Activated CD8-positive, alpha-beta T cell treated with anti-CD3 and anti-CD28 coated beads for 36 hours (primary cell): ENCODE measurements at places on chromosomes 5 and 9. TPM values are rescaled to one million over a fixed set of nuclear protein-coding genes. Genes with fewer than 3 reads are reported as not detected.

TLX3 gene
- not detected for total RNA-seq

ANKDD1B gene
- not detected for total RNA-seq

GDA gene
- not detected for total RNA-seq

RALGPS1 gene
- total RNA-seq = 1.9 TPM

ELL2 gene
- total RNA-seq = 39.7 TPM

NTNG2 gene
- total RNA-seq = 2.2 TPM

SOHLH1 gene
- total RNA-seq = not detected

CCL27 gene
- total RNA-seq = not detected

NDST1 gene
- total RNA-seq = 3.3 TPM

SPINK13 gene
- total RNA-seq = not detected

DNA sequence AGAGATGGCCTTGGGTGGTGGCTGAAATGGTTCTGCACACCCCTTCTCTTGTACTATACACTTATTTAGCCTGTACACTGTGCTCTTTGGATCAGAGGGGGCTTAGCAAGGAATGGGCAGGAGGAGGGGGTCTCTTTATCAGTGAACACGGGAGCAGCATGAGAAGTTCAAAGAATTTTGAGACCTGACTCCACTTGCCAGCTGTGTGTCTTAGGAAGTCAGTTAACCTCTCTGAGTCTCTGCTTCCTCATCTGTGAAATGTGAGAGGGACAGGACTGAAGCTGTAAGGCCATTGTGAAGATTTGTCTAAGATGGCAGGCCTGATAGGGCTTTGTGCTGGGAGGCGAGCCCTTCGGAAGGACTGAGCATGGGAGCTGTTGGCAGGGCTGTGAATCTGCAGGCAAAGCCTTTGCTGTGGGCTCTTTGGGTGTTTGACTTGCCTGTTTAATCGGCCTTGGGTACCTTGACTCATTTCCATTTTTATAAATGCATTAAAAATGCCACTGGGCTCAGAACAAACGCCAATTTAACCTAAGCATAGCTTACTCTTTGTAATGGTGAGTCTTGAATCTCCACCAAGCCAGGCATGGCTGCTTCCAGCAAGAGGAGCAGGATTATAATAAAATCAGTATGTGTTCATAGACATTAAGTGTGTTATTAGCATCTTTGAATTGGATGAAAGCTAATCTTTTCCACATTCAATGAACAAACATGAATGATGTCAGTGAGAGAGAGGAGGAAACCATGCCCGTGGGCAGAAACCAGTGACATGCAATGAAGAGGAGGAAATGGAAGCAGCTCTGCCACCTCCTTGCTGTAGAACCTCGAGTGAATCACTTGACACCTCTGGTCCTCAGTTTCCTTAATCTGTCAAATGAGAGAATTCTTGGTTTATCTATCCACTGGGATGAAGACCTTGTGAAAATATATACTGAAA, 89.4 kb downstream of the MACROH2A1 start:
- H3K36me3 ChIP-seq = no peaks in the 10 kb centered on the region
- peak; percentile 57 for DNase-seq
- peak overlapping the region; percentile 22 for H3K27ac ChIP-seq
- H3K27me3 ChIP-seq = peaks cover 2% of the 10 kb centered on the region
- H3K4me3 ChIP-seq = no peak overlapping the region

GRCh38 chr9:111483858-111484571, at the start of gene ECPAS:
ECPAS (minus strand) TSS chr9:111484383; CDS start chr9:111472918, 11,465 bp downstream.
- peaks cover 15% of the 10 kb centered on the region for H3K36me3 ChIP-seq
- peak; percentile 79 for DNase-seq
- peaks cover 28% of the 10 kb centered on the region for H3K4me1 ChIP-seq
- H3K27me3 ChIP-seq = no peaks in the 10 kb centered on the region
- peak within 1 kb of the TSS; percentile 70 for H3K4me3 ChIP-seq
- H3K27ac ChIP-seq = peak within 1 kb of the TSS; percentile 71

GRCh38 chr9:116945817-116946216, 258.7 kb downstream of the TRIM32 start:
- H3K27me3 ChIP-seq = peaks cover 4% of the 10 kb centered on the region
- H3K4me1 ChIP-seq = no peaks in the 10 kb centered on the region
- H3K27ac ChIP-seq = no peak overlapping the region
- no peak for DNase-seq

- no peaks in the 10 kb centered on the region for H3K36me3 ChIP-seq
- H3K27me3 ChIP-seq = peaks cover 20% of the 10 kb centered on the region
- H3K27ac ChIP-seq = no peak overlapping the region
- H3K4me1 ChIP-seq = peaks cover 6% of the 10 kb centered on the region
- DNase-seq = no peak
Observed at GRCh38 chr9:126084696-126085095, 241.9 kb upstream of the MVB12B start.

- H3K4me1 ChIP-seq = peaks cover 44% of the 10 kb centered on the region
- peaks cover 14% of the 10 kb centered on the region for H3K27me3 ChIP-seq
- no peak for DNase-seq
- H3K4me3 ChIP-seq = no peak overlapping the region
- H3K27ac ChIP-seq = peak overlapping the region; percentile 94
Observed at GRCh38 chr5:132020568-132021339, 9.3 kb upstream of the ACSL6 start.

DNA sequence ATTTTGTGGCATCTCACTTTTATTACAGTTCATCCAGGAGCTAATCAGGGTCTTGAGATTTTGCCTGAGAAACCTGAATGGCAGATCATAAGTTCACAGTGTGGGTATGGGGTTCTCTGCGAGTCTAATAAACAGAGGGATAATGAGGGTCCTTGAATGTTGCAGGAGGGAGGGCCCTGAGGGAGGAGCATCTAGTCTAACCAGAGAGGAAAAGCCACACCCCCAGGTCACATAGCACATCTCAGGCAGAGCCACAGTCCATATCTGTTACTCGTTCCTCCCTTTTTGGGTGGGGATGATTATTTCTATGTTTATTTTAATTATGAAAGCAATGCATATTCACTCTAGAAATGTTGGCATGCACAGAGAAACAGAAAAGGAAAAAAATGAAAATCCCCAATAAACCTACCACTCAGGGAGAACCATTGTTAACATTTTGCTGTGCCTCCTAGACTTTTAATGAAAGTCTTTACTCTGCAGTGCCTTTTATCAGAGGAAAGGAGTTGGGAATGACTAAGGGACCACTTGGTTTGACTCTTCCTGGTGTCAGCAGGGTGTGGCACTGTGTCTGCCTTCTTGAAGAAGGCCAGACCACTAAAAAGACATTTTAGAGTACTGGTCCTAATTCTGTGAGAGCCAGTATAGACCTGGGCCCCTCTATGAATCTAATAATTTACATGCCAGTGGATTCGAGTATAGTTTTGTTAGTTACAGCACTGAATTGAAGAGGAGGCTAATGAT, 2.8 kb downstream of the GALNT12 start:
- no peak overlapping the region for H3K27ac ChIP-seq
- no peak for DNase-seq
- H3K36me3 ChIP-seq = peaks cover 8% of the 10 kb centered on the region
- H3K27me3 ChIP-seq = no peaks in the 10 kb centered on the region

DNA sequence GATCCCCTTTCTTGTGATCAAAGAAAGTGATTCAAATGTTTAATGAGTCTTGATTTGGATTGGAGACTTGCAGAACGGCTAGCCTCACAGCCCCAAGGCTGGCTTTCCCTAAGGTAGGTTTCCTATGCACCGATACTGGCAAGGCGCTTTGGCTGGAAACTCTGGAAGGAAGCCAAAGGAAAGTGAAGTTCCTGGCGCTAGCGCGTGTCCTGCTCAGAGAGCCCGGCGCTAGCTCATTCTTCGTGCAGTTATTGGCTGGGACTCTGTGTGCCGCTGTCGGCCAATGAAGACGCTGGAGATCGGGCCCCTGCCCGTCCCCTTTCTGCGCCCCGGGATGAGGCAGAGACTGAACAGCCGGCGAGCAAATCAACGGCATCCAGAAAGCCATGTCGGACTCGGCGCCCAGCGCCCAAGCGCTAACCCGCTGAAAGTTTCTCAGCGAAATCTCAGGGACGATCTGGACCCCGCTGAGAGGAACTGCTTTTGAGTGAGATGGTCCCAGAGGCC, at the start of gene PCDHGC3:
Gene PCDHGC3, plus strand, starts transcription at position 342 of the 507 bp plus-strand sequence. Its CDS starts 151 bp downstream, at position 493.
- peaks cover 25% of the 10 kb centered on the region for H3K4me1 ChIP-seq
- peak; percentile 69 for DNase-seq
- peaks cover 52% of the 10 kb centered on the region for H3K27me3 ChIP-seq

- peaks cover 15% of the 10 kb centered on the region for H3K4me1 ChIP-seq
- no peak overlapping the region for H3K4me3 ChIP-seq
- no peak overlapping the region for H3K27ac ChIP-seq
- peaks cover 39% of the 10 kb centered on the region for H3K36me3 ChIP-seq
Observed at GRCh38 chr5:81068635-81069034, 108.5 kb downstream of the RASGRF2 start.

- H3K4me1 ChIP-seq = no peaks in the 10 kb centered on the region
- no peak overlapping the region for H3K4me3 ChIP-seq
- H3K27ac ChIP-seq = no peak overlapping the region
- H3K27me3 ChIP-seq = peaks cover 11% of the 10 kb centered on the region
- H3K36me3 ChIP-seq = no peaks in the 10 kb centered on the region
- DNase-seq = no peak
Observed at GRCh38 chr5:32190095-32190494, 16.0 kb upstream of the GOLPH3 start.

DNA sequence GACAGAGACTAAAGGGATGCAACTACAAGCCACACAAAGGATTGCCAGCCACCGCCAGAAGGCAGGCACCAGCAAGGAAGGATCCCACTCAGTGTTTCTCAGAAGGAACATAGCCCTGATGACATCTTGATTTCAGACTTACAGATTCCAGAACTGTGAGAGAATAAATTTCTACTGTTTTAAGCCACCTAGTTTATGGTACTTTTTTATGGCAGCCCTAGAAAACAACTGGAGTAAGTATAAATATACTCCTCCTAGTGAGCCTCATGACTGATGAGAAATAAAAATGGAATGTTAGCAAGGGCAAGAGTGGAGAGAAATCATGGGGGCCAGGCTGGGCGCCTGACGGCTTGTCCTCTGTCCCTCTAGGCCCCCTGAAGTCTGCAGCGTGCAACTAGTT, 307.3 kb downstream of the PIK3R1 start:
- H3K4me1 ChIP-seq = no peaks in the 10 kb centered on the region
- no peak for DNase-seq

DNA sequence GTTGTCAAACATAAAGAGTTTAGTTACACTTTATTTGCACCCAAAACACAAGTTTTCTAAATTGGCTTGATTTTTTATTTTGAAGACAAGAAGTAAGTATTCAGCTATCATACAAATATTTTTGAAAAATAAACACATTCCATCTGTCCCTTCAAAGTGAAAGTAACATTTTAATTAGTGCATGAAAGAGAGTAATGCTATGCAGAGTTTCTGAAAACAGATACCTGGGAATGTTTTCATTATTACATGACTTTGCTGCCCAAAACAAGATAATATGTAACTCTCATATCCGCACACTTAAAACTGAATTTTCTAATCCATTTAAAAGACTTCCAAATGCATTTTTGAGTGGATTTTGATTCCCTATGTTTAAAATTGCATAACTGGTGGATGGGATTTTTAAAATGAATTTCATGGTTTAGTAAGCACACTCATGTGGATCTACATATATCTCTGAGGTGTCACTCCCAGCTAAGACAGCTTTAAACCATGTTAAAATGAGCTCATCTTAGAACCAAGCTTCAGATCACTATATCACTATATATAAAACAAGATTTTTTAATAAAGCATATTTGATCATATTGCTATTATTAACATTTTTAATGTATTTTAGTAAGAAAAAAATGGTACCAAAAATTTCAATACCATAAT, 127.5 kb downstream of the ATPSCKMT start:
- H3K4me1 ChIP-seq = no peaks in the 10 kb centered on the region
- no peaks in the 10 kb centered on the region for H3K36me3 ChIP-seq
- no peak overlapping the region for H3K4me3 ChIP-seq
- no peak for DNase-seq
- H3K27me3 ChIP-seq = peaks cover 1% of the 10 kb centered on the region

- H3K36me3 ChIP-seq = no peaks in the 10 kb centered on the region
- H3K4me3 ChIP-seq = no peak overlapping the region
- H3K27me3 ChIP-seq = no peaks in the 10 kb centered on the region
- DNase-seq = no peak
- no peak overlapping the region for H3K27ac ChIP-seq
- H3K4me1 ChIP-seq = no peaks in the 10 kb centered on the region
Observed at GRCh38 chr5:128304791-128305190, 221.2 kb downstream of the SLC12A2 start.

GRCh38 chr5:14331386-14331781, 188.2 kb downstream of the TRIO start:
- no peaks in the 10 kb centered on the region for H3K36me3 ChIP-seq
- H3K27ac ChIP-seq = no peak overlapping the region
- peaks cover 15% of the 10 kb centered on the region for H3K4me1 ChIP-seq
- H3K27me3 ChIP-seq = no peaks in the 10 kb centered on the region
- DNase-seq = peak; percentile 37

DNA sequence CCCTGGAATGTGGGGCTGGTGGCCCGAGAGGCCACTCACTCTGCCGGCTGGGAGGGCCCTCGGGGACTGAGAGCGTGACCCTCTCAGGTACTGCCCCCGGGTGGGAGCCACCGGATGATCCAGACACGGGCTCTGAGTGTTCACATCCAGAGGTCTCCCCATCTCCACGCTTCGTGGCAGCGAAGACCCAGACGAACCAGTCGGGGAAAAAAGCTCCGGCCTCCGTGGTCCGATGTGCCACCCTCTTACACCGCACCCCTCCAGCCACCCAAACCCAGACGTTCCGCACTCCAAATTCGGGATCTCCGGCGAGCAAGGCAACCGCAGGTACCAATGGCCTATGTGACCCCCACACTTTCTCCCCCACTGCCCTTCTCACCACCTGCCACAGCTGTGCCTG, 49.5 kb downstream of the AMBP start:
- H3K36me3 ChIP-seq = peaks cover 3% of the 10 kb centered on the region
- H3K4me3 ChIP-seq = no peak overlapping the region
- H3K27me3 ChIP-seq = no peaks in the 10 kb centered on the region
- no peak for DNase-seq
- H3K4me1 ChIP-seq = no peaks in the 10 kb centered on the region

- H3K27me3 ChIP-seq = peaks cover 2% of the 10 kb centered on the region
- no peaks in the 10 kb centered on the region for H3K4me1 ChIP-seq
- no peak overlapping the region for H3K4me3 ChIP-seq
- DNase-seq = no peak
- no peaks in the 10 kb centered on the region for H3K36me3 ChIP-seq
Observed at GRCh38 chr5:127186657-127187056, 103.9 kb upstream of the MEGF10 start.

GRCh38 chr5:8383616-8384015, 514.7 kb downstream of the MTRR start:
- H3K36me3 ChIP-seq = no peaks in the 10 kb centered on the region
- no peak for DNase-seq
- H3K4me3 ChIP-seq = no peak overlapping the region
- no peaks in the 10 kb centered on the region for H3K4me1 ChIP-seq

DNA sequence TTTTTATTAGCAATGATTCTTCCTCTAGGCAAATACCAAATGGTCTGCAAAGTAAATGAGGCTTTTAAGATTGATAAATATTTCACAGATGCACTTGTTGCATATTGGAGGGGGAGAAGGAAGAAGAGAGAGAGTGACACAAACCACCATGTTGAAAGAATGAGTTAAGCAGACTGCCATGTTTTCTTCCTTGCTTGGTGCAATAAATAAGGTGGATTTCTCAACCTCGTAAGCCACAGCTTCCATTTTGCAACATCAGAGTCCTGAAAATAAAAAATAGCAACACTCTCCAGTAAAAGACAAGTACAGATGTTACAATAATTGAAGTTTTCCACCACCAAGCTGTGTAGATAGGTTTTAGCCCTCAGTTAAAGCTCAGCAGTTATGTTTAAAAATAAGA, 202.9 kb downstream of the SGCD start:
- H3K27me3 ChIP-seq = peaks cover 11% of the 10 kb centered on the region
- H3K4me1 ChIP-seq = no peaks in the 10 kb centered on the region
- no peak for DNase-seq
- no peak overlapping the region for H3K4me3 ChIP-seq
